ENCODE measurements at places on chromosomes 16 and 17.

- DNase-seq: no peak
Observed at GRCh38 chr17:16924696-16925440, 47.0 kb downstream of the TNFRSF13B start.

DNA sequence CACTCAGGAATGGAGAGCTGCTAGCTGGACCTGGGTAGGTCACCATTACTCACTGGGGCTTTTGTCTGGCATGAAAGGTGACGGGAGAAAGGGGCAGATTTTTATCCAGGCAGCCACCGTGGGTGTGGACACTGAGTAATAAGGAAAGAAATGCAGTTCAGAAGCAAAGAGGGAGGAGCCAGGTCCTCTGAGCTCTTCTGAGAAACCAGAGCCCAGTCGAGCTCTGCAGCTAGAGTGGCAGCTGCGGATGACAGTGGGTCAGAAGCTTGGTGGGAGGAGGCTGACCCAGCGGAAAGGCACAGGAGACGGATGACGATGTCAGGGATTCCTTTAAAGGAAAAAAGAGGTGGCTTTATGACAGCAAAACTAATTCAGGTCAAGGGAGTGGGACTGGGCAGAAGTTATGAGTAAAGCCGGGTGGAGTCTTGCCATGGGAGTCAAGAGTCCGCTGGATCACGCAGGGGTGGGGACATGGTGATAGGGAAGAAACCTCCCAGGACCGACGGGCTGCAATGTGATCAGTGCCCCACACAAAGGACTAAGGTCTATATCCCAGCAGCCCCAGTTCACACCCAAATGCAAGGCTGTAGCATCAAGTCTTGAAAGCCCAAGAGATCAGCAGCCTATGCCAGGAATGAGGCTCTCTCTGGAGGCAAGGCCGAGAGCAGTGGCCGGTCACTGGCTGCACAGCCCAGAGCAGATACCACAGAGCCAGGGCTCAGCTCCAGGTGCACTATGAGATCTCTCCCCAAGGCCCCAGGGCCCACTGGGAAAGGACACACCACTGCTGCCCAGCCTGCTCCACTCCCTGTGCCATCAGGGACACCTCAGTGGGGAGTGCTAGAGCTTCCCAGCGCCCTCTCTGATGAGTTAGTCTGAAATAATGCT lies 6.3 kb upstream of the MNT start:
- no peak for DNase-seq

GRCh38 chr16:83742124-83742899 lies 65.5 kb upstream of the HSBP1 start:
- no peak for DNase-seq

- no peak for DNase-seq
Observed at GRCh38 chr16:77468831-77469230, 34.0 kb upstream of the ADAMTS18 start.

DNA sequence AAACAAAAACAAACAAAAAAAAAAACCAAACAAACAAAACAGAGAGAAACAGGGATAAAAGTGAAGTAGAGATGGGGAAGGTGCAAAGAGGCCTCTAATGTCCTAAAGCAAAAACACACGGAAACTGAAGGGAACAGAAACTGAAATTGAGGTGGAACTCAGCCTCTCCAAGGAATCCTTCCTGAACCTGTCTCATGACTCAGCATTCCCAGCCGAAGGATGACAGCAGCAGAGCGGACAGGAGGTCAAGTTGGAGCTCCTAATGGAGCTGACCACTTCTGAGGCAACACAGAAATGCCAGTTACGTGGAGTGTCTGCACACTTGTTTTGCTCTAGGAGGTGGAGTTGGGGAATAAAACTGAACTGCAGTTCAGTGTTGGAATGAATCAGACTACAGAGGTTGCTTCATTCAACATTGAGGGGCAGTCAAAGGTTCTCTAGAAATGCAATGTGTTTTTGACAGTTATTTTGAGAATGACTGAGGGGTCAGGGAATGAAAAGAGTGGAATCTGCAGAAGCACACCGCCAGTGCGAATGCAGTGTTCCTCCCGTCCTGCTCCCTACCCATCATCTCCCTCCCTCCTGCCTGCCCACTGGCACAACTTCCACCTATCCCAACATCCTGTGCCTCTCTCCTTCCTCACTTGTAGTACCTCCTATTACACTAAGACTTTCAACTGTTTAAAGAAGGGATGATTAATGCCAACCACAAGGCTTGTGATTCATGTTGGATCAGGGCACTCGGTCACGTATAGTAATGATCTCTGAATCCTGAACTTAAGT lies 6.3 kb downstream of the UBE2O start:
- no peak for DNase-seq

GRCh38 chr16:715477-716199 lies 720 bp downstream of the METRN start:
- no peak for DNase-seq

DNA sequence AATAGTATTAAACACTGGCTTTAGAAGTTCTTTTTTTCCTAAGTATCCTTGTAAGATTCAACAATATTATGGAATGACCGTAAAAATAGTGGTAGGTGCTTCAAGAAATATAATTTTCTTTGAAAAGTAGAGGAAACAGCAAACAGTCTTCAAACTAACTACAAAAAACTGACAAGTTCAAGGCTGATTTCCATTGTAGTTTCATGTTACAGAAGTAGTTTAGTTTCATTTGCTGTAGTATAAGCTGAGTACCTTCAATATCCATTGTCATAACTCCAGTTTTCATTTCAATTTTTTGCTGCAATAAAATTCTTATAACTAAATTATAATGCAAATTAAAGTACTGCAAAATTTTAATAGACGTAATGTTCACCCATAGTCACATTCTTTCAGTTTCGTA lies 19.3 kb downstream of the PHKB start:
- no peak for DNase-seq

GRCh38 chr16:4097826-4098240 lies 18.4 kb downstream of the ADCY9 start:
- no peak for DNase-seq

DNA sequence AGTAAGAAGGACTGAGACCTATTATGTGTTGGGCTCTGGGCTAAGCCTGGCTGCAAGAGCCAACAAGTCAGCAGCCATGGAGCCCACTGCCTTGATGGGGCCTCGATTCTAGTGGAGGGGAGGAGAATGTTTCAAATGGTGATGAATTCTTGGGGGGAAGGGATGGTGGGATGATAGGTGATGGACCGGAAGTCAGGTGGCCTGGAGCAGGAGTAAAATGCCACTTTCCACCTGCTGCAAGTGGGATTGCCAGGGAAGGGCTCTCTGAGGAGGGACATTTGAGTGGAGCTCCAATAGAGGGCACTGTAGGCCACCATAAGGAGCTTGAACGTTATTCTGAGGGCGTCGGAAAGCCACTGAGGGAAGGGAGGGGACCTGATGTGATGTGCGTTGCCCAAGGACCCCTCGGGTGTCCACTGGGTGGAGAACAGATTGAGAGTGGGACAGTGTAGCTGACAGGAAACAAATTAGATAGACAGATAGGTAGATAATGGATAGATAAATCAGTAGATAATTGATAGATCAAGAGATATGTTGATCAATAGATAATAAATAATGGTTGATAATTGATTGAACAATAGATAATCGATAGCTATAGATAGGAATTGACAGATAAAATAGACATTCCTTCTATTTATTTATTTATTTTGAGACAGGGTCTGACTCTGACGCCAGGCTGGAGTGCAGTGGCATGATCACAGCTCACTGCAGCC lies 18.2 kb upstream of the NXPH3 start:
- DNase-seq: peak; percentile 77

DNA sequence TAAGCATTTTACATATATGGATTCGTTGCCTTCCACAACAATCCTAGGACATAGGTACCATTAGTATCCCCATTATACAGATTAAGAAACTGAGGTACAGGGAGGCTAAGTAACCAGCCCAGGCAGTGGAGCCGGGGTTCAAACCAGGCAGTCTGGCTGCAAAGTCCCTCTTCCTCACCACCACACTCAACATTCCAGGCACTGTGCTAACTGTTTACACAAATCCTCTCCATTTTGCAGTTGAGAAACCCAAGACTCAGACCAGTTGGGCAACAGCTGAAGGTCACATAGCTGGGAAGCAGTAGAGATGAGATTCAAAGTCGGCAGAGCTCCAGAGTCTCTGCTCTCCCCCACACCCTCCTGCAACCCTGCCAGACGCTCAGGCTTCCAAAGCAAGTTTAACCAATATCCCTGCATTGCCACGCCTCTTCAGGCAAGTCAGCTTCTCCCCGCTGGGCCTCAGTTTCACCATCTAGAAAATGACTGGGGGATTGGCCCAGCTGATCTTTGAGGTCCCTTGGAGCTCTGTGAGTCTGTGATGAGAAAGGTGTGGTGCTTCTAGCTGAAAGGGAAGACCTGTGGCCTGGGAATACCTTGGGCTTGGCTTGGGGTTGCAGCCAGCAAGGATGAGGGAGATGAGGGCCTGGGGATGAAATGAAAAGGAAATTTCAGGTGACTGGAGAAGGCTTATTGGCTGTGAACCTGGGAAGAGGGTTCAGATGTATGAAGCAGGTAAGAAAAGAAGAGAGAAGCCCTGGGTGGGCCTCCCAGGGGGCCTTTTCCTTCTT lies 14.0 kb downstream of the CCR7 start:
- no peak for DNase-seq

GRCh38 chr16:47848421-47849109 lies 307.2 kb downstream of the ABCC12 start:
- no peak for DNase-seq

- no peak for DNase-seq
Observed at GRCh38 chr17:49910094-49910857, 58.7 kb upstream of the DLX4 start.

DNA sequence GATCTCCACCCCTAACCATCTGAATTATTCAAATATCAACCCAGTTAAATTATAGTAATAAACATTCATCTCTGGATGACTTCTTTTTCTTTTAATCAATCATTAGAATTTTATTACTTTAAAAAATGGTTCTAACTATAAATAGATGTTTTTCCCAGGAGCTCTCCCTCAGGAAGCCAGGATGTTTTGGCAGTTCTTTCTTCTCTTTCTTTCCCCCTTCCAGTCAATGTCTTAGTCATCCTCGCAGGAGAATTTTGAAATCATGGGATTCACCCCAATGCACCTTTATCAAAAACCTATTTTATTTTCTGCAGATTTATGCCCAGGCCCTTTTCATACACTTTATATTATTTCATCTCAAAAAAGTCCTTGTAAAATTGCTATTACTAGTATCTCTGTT lies 711.6 kb downstream of the CDH11 start:
- no peak for DNase-seq

DNA sequence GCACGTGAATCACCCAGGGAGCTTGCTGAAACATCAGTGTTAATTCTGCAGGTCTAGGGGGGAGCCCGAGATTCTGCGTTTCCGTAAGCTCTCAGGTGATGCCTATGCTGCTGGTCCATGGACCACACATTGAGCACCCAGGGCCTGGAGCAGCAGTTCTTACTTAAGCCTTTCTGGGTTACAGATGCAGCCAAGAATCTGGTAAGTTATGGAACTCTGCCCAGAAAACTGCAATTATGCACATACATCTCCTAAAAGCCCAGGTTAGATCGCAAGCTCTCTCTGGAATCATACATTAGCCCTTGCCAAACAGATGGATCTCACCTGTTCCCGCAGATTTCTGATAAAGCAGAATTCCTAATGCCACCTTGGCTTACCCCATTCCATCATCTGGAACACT lies 265.9 kb upstream of the SALL1 start:
- no peak for DNase-seq
